Ureter (tissue), 1 donor: ENCODE measurements at places on chromosomes 5 and 9. TPM values are rescaled to one million over a fixed set of nuclear protein-coding genes. Genes with fewer than 3 reads are reported as not detected.

The GALNT12 gene
- total RNA-seq, result 38.5 TPM

DNA sequence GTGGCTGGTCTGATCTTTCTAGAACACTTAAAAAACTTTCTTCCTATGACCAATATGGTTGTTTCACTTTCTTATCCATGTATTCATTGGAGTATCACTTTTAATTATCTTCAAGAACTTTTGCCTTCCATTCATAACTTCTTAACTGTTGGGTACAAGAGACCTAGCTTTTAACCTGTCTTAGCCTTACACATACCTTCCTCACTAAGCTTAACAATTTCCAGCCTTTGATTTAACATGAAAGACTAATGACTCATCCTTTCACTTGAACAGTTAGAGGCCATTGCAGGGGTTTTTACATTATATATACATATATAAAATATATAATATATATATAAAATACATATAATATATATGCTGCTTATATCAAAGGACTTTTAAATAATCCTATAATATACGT is 57.9 kb downstream of the ABHD17B start:
- DNase-seq, result no peak

- no peak for DNase-seq
Observed at GRCh38 chr5:10081584-10081983, 168.1 kb downstream of the ATPSCKMT start.

DNA sequence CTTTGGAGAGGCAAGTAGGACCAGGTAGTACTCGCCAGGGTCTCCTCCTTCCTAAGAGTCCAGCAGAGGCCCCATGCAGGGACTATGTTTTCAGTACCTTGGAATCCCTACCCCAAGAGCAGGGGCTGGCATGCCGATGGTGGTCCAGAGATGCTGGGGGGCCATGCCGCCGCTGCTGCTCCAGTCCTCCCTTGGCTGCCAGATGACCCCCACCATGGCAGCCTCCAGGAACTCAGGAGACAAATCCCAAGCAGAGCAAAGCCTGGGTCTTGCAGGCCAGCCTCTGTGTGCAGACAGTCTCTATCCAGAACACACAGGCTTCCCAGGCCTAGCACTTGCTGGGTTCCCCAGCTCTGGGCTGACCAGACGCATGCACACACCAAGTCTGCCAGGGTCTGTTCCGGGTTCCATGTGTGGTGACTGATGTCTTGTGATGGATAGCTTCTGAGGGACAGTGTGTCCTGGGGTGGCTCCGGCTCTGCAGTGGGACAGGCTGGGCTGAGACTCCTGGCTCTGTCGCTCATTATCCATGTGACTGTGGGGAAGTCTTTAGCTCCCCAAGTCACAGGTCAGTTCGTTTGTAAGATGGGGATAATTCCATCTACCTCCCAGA is 127.3 kb downstream of the CRB2 start:
- no peak for DNase-seq

GRCh38 chr5:137753691-137754187 is 424 bp downstream of the HNRNPA0 start:
- no peak for DNase-seq
